ENCODE measurements at places on chromosomes 4 and X.

DNA sequence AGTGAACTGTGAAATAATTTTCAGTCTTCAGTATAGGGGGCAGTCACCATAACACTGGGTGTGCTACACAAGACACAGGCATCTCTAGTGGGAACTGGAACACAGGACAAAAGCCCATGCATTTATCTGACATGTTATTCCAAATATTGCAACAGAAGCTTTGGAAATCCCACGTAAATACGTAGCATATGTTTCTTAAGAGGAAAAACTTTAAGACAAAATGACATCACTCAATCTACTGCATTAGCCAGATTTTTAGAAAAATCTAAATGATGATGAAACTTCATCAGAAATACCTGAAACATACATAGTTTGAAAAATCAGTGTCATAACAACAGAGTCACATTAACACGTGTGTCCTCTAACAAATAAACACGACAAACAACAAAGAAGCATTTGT, 14.5 kb downstream of the SHISA3 start:
- DNase-seq, result no peak

GRCh38 chr4:23932901-23933308, 43.1 kb upstream of the PPARGC1A start:
- no peak for DNase-seq

DNA sequence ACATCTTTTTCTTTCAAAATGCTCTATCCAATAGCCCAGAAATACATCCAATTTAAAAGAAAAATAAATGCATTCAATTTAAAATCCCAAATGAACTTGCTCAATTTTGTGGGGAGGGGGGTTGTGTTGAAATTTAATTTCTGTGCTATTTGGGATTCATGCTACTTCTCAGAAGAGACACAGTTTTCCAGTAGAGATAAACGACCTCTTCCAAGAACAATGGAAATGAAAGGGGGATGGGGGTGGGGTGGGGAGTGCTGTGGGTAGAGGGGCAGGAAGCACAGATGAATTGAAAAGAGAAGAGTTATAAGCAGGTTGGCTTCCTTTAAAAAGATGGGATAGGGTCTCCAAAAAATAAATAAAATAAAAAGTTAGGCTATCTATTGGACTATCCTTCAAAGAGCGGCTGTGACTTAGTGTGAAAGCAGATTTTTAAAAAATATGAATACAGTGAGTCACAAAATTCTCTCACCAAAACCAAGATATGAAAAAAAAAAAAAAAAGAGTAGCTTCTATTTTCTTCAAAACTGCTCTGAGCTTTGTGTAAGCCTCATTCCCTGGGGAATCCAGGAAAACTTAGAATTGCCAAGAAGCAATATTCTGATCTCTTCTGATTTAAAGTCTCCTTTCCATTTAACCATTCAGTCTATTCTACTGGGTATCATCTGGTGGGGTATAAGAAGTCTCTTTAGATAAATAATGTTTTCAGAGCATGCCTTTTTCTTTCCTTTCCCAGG, 324.3 kb downstream of the PTTG2 start:
- DNase-seq, result no peak

DNA sequence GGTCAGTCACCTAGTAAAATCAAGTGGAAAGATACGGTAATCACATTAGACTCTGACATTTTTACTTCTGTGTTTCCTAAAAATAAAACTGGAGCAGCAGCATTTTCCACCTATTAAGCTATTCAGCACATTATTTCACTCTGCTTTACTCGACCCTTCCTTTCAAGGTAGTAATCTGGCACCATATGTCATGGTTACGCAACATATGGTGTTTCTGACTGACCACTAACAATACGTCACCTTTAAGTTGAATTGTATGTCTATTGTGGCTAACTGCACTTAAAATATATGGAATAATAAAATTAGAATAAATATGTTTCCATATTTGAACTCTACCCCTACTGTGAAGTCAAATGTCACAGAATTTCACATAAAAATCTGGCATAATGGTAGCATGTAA, 168.8 kb downstream of the CDS1 start:
- DNase-seq, result no peak

DNA sequence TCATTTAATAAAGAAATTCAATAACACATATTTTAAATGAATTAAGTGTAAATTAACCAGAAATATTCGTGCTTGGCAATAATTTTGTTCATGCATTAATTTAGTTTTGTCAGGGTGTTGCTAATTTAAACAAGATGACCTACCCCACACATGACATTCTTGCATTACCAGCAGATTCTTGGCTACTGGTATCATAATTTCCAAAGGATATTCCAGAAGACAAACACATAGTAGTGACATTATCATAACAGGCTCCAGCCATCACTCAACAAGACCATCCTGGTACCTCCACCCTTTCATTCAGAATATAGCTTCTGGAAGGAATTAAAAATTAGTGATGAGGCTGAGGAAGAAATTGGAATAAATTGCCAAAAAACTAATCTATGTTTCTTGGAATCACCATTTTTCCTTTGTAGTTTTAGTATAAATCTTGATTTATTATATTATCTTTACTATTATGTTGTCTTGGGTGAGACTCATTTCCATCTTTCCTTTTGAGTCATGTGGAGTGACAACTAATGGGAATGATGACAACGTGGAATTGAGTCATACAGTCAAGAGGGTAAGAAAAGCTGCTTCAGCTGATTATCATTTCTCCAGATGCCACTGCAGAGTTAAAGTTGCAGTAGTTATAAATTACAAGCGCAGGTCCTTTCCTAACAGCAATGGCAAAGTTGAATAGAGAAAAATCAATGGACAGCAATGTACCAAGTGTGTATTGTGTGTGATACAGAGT, 30.9 kb upstream of the HHIP start:
- DNase-seq, result no peak

DNA sequence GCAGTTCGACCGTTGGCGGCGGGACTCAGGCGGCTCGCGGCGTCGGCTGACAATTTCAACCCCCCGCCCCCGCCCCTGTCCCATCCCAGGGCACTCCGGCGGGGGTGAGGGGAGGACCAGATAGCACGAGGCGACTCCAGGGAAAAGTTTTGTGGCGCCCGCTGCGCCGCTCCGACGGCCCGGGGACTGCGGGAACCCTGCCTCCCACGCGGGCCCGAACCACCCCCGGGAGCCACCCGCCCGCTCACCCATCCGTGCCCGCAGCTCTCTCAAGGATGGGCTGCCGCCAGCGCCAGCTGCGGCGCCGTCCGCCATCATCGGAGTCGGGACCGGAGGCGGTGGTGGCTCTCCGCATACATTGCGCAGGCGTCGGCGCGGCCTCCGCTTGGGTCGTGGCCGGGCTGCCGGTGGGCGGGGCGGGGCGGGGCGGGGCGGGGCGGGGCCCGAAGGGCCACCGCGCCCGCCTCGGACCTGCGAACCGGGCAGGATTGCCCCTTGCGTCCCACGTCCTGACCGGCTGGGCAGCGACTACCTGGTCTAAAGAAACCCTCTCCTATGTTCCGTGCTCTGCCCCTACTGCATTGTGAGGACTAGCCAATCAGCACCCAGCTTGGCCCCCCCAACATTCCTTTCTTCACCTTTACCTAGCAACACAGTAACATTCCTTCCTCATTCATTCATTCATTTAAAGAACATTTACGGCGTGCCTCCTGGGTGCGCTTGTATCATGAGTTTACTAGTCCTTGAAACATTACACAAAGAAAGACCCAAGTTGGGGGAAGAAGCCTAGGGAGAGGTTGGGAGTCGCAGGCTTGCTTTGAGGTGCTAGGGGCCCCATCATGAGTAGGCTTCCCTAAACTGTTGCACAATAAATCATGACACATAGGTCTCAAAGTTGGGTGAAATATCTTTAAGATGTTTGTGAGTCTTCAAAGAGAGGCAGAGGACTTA, at the start of gene MAP7D3:
TSS of gene MAP7D3 (minus strand) at position 360 of the 951 bp plus-strand sequence. CDS start at position 318, 42 bp downstream.
- DNase-seq, result peak; percentile 88

DNA sequence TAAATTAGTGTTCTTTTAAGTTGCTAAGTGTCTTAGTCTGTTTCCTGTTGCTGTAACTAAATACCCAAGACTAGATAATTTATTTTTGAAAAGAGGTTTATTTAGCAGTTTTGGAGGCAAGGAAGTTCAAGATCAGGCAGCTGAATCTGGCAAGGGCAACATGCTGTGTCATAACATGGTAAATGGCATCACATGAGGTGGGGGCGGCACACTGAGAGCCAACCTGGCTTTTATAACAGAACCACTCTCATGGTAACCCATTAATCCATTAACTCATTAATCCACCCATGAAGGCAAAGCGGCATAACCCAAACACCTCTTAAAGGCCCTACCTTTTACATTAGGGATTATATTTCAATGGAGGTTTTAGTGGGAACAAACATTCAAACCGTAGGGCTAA, 182.2 kb upstream of the GATB start:
- no peak for DNase-seq

DNA sequence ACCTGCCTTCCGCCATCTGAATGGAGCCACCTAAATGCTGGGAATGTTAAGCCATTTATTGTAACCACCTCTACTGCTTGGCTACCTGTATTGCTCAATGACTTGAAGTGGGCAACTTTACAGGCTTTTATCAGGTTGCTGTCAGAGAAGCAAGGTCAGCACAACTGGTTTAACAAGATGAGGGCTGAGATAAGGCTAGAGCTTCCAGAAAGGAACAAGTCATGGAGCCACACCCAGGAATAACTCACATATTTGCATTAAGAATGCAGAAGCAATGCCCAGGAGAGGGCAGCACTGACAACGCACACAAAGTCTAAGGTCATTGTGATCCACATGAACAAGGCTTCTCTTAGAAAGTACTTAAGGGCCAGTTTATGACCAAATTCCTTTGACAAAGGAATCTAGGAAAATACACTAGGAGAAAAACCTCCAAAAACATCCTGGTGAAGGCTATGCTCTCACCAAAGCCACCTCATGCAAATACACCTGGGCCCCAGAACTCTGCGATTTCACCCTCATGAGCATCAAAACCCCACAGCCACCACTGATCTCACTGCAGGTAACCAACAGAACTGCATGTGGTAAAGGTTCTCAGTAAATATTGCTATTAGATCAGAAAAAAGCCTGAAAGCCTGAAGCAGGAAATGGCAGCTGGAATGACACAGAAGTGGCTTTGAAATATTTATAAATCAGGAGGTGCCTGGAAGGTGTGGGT, 15.0 kb upstream of the STS start:
- DNase-seq, result no peak

- no peak for DNase-seq
These were observed 97.8 kb downstream of the SYTL5 start for GRCh38 chrX:38103857-38104812.

- no peak for DNase-seq
These were observed 3.5 kb upstream of the SH3BP2 start for GRCh38 chr4:2789351-2789750.

GRCh38 chrX:107576392-107576791, 51.9 kb upstream of the PRPS1 start:
- DNase-seq, result no peak
